ENCODE measurements at places on chromosomes 7 and 10. TPM values are rescaled to one million over a fixed set of nuclear protein-coding genes. Genes with fewer than 3 reads are reported as not detected.

DNA sequence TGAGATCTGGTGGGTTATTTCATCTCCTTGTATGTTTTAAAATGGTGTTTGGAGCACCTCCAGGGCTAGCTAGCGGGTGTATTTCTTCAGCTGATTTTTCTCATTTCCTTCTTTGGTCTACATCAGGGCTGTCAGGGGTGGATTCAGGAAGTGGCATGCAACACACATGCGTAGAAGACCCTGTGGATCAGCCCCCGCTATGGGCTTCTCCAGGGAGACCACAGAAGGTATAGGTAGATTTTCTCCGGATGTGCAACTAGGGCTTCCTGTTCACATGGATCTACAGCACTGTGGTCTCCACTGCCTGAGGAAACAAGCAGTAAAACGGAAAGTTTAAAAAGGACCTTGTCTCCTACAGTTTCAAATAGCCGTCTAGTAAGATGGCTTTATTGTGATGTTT, 10.4 kb downstream of the NUB1 start:
- peak; percentile 84 for DNase-seq

DNA sequence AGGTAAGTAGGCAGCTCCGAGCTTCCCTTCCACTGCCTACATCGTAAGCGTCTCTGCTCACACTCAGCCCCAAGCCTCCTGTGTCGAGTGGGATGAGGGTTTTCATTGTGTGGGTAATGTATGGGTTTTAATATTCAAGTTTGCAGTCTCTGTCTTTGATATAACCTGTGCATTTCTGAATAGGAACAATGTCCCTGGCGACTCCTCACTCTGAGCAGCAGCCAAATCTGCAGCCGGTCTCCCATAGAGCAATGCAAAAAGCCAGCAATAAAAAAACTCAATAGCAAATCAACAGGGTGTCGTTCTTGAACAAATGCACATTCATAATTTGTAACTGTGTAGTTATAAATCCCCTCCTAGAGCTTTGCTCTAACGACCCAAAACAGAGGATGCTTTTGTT, 33.4 kb downstream of the PPP1R17 start:
- no peak for DNase-seq

DNA sequence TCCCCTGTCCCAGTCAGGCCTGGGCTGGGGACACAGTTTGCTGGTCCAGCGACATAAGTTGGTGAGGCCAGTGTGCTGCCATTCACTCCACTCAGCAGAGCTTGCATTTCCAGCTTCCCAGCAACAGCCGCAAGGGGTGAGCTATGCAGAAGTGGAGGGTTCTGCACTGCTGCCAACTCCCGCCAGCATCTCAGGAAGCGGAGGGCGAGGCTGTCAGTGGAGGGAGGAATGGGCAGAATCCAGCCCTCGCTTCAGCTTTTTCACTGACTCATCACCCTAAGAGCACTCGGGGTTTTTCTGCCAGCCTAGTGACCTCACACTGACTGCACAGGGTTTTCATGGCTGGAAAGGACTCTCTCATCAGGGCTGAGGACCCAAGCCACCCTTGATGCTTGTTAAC, 625.1 kb upstream of the MKI67 start:
- no peak for DNase-seq

GRCh38 chr7:132059141-132059540, 502.7 kb upstream of the PODXL start:
- DNase-seq: no peak

DNA sequence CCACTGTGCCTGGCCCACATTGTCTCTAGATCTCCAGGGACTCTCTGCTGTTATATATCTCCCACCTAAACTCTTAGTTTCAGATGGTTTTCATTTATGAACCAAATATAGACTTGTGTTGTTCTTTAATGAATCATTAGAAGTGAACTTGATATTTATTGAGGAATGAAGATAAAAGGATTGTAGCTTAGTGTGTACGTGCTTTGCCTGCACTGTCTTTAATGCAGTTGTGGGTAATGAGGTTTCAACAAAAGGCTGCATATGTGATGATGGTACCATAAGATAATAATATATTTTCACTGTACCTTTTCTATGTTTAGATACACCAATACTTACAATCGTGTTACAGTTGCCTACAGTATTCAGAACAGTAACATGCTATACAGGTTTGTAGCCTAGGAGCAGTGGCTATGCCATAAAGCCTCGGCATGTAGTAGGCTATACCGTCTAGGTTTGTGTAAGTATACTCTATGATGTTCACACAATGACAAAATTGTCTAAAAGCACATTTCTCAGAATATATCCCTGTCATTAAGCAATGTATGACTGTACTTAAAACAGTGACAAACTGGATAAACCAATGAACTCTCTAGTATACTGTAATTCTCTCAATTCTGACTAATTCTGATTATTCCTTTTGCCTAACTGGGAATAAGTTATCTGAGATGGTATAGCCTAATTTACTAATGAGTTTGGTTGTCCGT, 25.2 kb downstream of the VCL start:
- DNase-seq: no peak

- DNase-seq: no peak
These were observed 207.5 kb downstream of the BBS9 start for GRCh38 chr7:33336820-33337219.

- no peak for DNase-seq
These were observed 47.0 kb upstream of the BICC1 start for GRCh38 chr10:58465629-58466028.

DNA sequence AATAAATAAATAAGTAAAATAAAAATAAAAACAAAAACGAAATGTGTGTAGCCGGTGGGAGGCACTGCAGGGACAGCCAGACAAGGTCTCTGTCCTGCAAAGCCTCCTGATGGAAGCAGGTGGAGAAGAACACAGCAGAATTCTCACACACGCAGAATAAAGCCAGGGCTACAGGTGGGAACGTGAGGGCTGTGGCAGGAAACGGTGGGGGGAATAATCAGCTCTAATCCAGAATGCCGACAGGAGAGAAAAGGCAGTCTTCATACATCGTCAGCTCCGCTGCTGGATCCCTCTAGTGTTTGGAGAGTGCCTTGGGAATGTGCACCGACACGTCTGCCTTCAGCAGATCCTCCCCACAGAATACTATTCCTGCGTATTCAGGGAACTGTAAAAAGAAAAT, 6.8 kb upstream of the SNX8 start:
- DNase-seq: no peak

- no peak for DNase-seq
These were observed 4.8 kb downstream of the PALS2 start for GRCh38 chr7:24578052-24578451.

- no peak for DNase-seq
These were observed 2.3 kb upstream of the STK32C start for GRCh38 chr10:132309879-132310591.

DNA sequence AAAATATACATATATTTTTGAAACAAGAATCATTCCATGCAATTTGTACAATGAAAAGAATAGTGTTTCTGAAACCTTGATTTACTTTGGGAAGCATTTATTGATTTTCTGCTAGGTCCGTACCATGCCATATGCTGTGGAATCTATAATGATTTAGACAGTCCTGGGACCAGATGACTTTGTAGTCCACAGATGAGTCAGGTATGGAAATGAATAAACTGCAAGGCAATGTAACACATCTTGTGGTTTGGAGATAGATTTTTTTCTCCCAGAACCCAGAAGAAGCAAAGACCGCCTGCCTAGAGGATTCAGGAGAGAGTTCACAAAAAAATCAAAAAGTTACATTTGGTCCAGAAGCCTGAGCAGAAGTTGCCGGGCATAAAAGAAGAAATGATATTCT, 190.4 kb downstream of the GPR37 start:
- DNase-seq: no peak

- no peak for DNase-seq
These were observed 77.9 kb upstream of the ADO start for GRCh38 chr10:62726638-62727037.

DNA sequence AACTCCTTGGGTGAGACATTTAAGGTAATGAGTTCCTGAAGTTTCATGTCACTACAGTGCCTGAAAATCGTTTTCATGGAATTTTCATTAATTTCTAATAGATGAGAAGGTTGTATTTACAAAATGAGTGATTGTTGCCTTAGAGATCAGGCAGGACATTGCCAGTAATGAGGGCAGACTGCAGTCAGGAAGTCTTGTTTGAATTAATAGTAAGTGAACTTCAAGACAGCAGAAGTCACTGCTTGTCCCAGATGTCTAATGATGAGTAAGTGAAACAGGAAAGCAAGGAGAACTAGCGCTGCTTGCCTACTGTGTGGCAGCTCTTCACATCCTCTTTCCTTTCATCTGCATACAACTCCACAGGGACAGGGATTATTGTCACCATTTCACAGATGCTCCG, 237.4 kb downstream of the BAMBI start:
- DNase-seq: no peak

GRCh38 chr7:105878746-105879605, 2.6 kb upstream of the ATXN7L1 start:
- DNase-seq: no peak

- no peak for DNase-seq
These were observed 34.4 kb downstream of the ZFAND2A start for GRCh38 chr7:1125603-1125969.

DNA sequence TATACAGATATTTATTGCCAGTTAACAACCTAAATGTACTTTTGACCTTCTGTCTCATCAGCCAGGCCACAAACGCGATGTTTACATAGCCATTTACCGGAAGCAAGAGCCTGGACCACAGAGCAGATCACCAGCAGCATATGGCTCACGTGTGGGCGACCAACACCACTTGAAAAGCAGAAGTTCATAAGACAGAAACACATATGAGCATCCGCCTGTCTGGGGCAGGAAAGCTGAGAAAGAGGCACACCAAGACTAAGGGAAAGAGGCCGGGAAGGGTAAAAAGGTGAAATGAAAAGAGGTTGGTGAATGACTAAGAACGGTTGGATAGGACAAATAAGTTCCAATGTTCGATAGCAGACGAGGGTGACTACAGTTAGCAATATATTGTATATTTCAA, 1.3 kb downstream of the ABCB1 start:
- DNase-seq: peak; percentile 69

AKR1E2 gene
- total RNA-seq: 8.9 TPM

SRRT gene
- total RNA-seq: 273 TPM

FAM180A gene
- total RNA-seq: not detected

COBL gene
- total RNA-seq: not detected

MYOZ1 gene
- total RNA-seq: not detected

All from activated CD8-positive, alpha-beta T cell treated with anti-CD3 and anti-CD28 coated beads, Interleukin-2, amount 10 ng/mL, durations not matched to agents 7 days and 5 days (primary cell).